ENCODE measurements at places on chromosomes 2 and 18.

GRCh38 chr2:237134321-237135230 is 48.9 kb downstream of the COPS8 start:
- DNase-seq: no peak

DNA sequence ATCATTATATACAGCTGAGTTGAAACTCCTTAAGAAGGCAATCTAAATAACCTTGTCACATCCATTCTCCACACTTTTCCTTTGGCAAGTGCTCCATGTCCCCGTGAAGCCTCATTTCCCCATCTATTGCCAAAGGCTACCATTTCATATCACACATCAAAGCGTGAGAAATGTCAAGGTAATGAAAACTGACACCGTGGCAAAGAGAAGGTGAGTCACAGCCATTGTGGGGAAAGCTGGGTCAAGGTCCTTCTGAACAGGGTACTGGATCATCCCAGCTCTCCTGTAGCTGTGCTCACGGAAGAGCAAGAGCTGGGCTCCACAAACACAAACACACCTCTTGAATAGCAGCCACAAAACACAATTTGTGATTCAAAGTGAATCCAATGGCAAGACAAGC is 58.2 kb upstream of the REG3G start:
- no peak for DNase-seq

DNA sequence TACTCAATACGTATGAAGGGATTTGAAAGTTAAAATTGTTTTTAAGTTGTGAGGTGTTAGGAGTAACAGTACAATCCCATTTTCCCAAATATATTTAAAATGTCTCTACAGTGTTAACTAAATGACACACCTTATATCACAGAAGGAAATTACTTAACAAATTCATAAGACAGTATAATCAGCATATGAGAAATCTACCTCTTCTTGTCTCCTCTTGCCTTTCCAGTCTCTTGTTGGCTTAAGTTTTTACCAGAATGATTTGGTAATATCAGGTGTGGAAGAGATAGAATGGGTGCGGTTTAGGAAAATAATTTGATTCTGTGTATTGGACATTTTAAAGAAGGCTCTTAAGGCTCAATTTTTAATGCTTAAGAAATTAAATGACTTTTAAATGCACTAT is 9.5 kb upstream of the INPP1 start:
- DNase-seq: no peak

DNA sequence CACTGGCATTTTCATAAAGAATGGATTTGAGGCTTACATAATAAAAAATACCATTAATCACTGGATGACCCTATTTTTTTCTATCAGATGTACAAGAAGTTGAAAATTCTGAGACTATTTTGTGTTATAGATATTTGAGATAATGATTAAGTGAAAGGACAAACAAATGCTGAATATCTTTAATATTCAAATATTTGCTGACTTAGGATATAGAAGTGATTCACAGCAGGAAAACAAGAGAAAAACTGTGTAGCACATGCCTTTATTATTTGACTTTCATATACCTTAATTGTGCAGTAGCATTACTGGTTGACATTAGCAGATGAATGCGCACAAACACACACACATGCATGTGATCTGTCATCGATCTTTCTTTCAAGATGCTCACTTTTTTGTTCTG is 766.5 kb downstream of the SATB2 start:
- DNase-seq: no peak

- no peak for DNase-seq
Measured at GRCh38 chr2:127048618-127048935, 58.4 kb downstream of the BIN1 start.

DNA sequence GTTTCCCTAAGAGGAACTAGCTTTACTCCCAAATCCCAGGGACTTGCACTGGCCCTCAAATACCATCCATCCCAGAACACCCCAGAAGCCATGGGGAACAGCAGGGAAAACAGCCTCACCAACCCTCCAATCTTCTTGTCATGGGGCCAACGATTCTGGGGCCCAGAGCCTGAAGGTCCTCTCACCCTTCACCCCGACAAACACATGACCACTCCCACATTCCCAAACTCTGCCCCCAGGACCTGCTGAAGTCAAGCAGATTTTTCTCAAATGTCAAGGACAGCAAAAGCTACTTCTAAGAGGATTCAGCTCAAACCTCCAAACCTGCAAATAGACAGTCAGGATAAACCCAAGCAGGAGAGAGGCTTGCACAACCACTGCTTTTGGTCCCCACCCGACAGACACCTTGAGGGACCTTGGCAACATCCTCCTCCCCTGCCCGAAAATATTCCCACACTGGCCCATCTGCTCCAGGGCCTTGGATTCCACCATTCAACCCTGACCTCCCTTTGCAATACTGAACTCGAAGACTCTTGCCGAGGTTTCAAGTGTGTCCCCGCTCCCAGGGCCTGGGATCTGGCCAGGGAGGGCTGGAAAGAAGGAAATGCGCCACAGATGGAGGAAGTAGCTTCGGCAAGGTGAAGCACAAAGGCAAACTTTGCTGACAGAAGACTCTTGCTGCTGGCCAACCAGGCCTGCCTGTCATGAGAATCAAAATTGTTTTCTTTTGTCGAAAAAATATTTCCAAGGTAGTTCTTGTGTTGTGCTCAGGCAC is 143.3 kb downstream of the ZFP36L2 start:
- DNase-seq: no peak

DNA sequence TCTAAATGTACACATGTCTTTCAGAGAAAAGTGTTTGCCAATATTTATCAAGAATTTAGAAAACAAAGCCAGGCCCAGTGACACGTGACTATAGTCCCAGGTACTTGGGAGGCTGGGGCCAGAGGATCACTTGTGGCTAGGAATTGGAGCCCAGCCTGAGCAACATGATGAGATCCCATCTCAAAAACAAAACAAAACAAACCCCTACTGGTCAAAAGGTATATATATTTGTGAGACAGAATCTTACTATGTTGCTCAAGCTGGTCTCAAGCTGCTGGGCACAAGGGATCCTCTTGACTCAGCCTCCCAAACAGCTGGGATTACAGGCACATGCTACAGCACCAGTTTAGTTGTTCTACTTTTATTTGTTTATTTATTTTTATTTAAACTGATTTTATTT is 79.2 kb downstream of the ZDBF2 start:
- DNase-seq: no peak

DNA sequence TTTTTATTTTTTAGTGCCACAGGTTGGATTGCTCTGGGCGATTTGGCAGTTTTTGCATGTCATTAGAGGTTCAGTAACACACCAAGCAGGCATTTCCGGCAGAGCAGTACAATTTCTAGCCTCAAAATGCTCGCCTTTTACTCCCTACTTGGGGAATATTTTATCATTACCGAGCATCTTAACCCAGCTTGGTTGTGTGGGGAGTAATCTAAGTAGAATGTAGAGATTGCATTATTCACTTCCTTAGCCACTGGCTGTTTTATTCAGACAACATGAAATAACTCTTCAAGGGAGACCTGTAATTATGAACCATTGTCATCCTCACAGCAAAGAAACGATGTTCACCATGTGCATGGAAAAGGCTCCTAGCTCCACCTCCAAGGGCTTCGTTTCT is 13.1 kb downstream of the GRP start:
- no peak for DNase-seq

- no peak for DNase-seq
Measured at GRCh38 chr2:127818794-127819425, 7.9 kb upstream of the WDR33 start.

GRCh38 chr2:230075988-230076631 is 7.4 kb upstream of the SLC16A14 start:
- no peak for DNase-seq

GRCh38 chr2:64144057-64145013 is at the start of gene PELI1:
TSS of gene PELI1 (minus strand) at chr2:64144420. CDS start at chr2:64108310, 36,110 bp downstream.
- DNase-seq: peak; percentile 89

- DNase-seq: no peak
Measured at GRCh38 chr18:31399306-31400032, 22.9 kb downstream of the DSG4 start.

DNA sequence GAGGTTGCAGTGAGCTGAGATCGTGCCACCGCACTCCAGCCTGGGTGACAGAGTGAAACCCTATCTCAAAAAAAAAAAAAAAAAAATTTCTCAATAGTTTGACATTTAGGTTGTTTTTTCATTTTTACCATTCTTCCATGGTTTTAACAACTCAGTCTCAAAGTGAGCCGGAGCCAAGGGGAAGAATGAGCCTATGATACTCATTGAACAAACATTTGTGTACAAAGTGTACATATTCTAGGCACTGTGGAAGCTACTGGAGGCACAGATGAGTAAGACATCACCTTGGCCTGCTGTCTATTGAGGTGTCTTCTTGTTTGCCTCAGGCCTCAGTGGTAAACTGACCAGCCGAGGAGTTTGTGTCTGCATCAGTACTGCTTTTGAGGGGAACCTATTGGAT is 21.9 kb downstream of the CENPO start:
- DNase-seq: no peak

- no peak for DNase-seq
Measured at GRCh38 chr2:149002378-149002890, 36.1 kb upstream of the LYPD6B start.

DNA sequence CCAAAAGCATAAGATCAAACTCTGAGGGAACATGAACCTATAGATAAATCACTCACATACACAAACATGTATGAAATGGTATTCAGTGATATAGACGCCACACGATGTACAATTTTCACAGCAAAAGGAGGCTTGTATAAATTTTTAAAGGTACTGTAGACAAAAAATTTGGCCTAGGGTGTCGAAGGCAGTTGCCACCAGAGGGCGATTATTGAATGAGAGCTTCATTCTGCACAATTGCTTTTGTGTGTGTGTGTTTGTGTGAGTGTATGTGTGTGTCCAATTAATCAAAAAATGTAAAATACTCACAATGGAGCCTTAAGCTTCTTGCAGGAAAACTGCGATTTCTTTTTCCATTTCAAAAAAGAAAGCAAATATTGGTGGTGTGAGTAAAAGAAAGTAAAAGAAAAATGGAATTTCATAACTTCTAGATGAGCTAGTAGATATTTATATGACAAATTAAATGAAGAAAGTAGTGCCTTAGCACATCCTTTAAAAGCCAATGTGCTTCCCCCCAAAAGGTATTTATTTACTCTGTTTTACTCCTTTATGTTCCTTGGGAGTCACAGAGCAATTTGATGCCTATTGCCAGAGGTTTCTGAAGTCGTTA is 800.1 kb downstream of the SATB2 start:
- DNase-seq: no peak

GRCh38 chr2:5368263-5368662 is 323.9 kb upstream of the SOX11 start:
- no peak for DNase-seq

DNA sequence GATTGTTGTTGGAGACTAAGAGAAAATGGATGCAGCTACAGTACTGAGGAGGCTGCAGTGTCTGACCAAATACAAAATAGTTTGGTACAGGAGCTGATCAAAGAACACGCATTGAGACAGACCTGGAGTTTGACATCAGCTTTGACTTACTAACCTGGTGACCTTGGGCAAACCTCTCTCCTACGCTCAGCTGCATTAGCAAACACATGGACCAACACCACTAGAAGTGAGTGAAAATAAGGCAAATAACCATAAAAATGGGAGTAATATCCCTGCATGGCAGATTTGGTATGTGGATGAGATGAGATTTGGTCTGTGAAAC is 126.5 kb downstream of the LPIN1 start:
- no peak for DNase-seq

DNA sequence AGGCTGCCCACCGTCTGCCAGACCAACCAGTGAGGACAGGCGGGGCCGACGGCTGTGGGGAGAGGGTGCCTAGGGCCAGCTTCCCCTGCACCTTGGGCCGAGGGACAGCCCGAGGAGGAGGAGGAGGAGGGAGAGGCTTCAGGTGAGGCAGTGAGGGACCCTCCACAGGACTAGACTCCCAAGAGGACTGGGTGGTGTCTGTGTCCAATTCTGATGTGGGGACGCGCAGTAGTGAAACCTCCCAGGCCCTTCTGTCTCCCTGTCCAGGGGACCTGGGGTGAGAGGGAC is 19.8 kb upstream of the ASB1 start:
- no peak for DNase-seq

GRCh38 chr2:14693874-14694273 is 61.4 kb downstream of the LRATD1 start:
- DNase-seq: no peak

DNA sequence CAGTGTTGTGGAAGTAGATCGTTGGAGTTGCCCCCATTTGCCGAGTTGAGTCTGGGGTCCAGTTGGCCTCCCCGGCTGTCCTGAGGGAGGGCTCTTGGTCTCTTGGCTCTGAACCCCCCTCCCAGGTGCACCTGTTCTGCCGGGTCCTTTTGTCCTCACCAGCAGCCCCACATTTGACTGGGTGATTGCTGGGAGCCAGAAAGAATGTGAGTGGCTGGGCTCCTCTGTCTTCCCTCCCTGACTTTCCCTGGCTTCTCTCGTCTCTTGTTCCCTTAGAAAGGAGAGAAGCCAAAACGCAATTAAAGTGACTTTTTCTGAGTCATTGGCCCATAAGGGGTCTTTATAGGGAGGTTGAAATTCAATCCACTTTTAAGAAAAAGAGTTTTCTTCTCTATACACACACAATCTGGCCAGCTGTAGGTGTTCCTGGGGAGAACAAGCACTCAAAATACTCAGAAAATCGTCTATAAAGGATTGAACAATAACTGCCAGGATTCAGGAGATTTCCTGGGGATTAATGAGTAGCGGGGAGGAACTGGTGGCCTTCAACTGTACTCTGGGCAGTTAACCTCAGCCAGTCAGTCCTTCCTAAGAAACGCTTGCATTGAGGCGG is 131.0 kb downstream of the TMEM182 start:
- DNase-seq: no peak

GRCh38 chr2:177282181-177282641 is 17.7 kb upstream of the NFE2L2 start:
- peak; percentile 26 for DNase-seq

- DNase-seq: no peak
Measured at GRCh38 chr2:98469862-98470544, 25.3 kb downstream of the INPP4A start.

- no peak for DNase-seq
Measured at GRCh38 chr2:240309214-240309613, 126.2 kb upstream of the GPC1 start.

DNA sequence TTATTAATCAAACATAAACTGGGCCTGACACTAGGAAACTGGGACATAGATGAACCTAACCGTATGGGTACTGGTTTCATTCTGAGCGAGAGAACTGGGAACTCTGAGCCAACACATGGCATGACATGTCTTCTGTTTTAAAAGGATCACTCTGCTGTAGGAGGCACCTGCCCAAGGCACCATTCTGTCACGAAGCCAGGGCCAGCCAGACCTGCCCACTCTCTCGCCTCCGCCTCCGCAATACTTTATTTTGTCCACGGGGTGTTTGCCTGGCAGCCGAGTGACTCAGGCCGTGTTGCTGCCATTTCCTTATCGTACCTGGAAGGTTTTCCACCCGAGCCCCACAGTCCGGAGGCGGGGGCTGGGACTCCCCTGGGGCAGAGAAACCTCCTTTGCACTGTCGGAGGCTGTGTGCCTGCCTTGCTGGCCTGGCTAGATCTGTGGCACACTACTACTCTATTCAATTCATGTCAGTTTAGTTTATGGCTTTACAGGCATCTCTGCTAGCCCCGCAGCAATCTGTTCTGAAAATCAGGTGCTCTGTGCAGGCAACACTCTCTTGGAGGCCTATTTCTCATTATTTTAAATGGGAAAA is 120.4 kb upstream of the ACKR3 start:
- no peak for DNase-seq

Measured in AG04450 (cell line).